ENCODE measurements at places on chromosomes 3 and 15.

GRCh38 chr3:51819709-51820406 lies 40.8 kb upstream of the IQCF6 start:
- DNase-seq, result no peak

DNA sequence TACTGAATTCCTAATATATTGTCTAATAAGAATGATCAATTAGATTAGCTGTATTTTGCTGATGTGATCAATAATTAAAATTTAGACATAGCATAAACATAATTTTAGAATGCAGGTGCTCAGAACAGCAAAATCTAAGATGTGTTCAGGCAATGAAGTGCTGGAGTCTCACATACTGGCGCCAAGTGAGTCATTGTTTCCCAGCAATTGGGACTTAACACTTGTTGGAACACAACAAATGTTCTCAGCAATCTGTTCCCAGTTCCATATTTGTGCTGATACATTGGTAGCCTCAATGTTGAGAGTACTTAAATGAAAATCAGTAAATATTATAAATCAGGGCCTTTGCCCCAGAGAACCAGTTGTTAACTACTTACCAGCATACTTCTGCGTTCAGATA lies 619.0 kb downstream of the ROBO1 start:
- no peak for DNase-seq

GRCh38 chr15:63287109-63287508 lies 9.7 kb downstream of the APH1B start:
- no peak for DNase-seq

GRCh38 chr3:177144922-177145321 lies 52.4 kb downstream of the TBL1XR1 start:
- no peak for DNase-seq
